ENCODE measurements at places on chromosomes 2 and 18.

GRCh38 chr2:153464395-153464794 is 14.2 kb downstream of the RPRM start:
- no peak for DNase-seq

GRCh38 chr2:31440764-31441163 is 26.2 kb upstream of the XDH start:
- DNase-seq = peak; percentile 96

DNA sequence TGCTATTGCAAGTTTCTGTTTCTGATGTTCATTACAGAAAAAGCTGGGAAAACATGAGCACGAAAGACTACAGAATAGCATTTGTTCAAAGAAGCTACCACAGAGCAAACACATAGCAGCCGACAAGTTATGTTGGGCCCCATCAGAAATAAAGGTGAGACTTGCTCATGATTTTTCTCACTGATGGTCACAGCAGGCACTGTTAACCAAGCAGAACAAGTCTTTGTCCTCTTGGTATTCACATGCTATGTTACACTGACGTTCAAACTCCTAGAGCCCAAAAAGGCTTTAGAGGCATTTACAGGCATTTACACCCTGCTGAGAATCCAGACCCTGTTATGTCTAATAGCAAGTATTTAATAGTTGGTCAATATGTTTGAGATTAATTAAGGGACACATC is 235.0 kb upstream of the HNMT start:
- no peak for DNase-seq

- DNase-seq = peak; percentile 92
Measured at GRCh38 chr2:45353879-45354278, 257.2 kb downstream of the SRBD1 start.

- DNase-seq = no peak
Measured at GRCh38 chr2:65291216-65292105, 63.8 kb downstream of the ACTR2 start.

- DNase-seq = no peak
Measured at GRCh38 chr2:84257831-84258230, 201.2 kb downstream of the SUCLG1 start.

GRCh38 chr18:43855376-43855775 is 578.1 kb upstream of the SYT4 start:
- DNase-seq = no peak

DNA sequence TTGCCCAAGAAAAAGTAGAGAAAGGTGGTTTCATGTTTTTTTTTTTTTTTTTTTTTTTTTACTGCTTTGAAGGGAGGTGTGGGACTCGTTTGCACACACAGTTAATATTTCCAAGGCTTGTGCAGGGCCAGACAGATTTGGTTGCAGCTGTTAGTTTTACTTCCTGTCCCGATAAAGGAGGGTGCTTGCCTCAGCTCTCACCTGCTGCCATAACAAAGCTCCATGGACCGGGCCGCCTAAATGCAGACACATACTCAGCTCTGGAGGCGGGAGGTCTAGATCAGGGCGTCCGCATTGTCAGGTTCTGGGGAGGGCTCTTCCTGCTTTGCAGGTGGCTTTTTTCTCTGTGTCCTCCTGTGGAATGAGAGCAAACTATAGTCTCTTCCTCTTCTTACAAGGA is 69.9 kb downstream of the ODC1 start:
- no peak for DNase-seq

GRCh38 chr2:9844036-9844483 is 786 bp downstream of the TAF1B start:
- DNase-seq = peak; percentile 55
